ENCODE measurements at places on chromosomes 2 and 18. TPM values are rescaled to one million over a fixed set of nuclear protein-coding genes. Genes with fewer than 3 reads are reported as not detected.

Gene PTPN4
- 20.3 TPM for polyA plus RNA-seq

Gene POTEE
- polyA plus RNA-seq, result 0.38 TPM

Gene CDCA7
- 38.4 TPM for polyA plus RNA-seq

Gene TRABD2A
- polyA plus RNA-seq, result 0.15 TPM

Gene CXCR1
- polyA plus RNA-seq, result not detected

Data from HepG2 (cell line).